ENCODE measurements at places on chromosomes 2 and 18.

DNA sequence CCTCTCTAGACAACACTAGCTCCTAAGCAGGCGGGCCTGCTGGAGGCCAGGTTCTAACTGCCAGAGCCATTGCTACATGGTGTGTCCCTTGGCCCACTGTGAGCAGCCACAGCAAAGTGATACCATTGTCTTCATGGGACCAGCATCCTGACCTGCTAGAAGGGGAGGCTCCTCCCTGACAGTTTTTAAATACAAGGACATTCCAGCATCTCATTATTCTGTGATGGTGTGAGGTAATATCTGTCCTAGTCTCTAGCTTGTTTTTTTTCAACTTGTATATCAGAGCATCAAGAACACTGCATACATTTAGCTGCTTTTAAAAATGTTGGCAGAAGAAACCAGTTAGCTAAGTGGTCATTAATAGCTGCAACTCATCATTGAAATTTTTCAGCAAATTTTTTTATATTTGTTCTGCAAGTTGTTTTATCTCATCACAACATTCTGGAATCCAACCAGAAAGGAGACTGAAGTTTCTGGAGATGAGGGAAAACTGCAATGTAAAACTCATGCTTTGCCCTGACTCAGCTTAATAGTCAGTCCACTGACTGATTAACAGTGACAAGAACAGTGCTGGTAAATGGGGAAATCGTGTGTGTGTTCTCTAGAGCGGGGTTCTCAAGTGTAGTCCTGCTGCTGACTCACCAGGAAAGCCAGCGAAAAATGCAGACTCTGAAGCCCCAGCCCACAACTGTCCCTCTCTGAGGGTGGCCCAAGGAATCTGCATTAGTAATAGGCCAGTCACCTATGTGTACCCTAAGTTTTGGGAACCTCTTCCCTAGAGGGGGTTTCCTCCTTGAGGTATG is 17.8 kb downstream of the MAPRE3 start:
- DNase-seq, result peak; percentile 52

DNA sequence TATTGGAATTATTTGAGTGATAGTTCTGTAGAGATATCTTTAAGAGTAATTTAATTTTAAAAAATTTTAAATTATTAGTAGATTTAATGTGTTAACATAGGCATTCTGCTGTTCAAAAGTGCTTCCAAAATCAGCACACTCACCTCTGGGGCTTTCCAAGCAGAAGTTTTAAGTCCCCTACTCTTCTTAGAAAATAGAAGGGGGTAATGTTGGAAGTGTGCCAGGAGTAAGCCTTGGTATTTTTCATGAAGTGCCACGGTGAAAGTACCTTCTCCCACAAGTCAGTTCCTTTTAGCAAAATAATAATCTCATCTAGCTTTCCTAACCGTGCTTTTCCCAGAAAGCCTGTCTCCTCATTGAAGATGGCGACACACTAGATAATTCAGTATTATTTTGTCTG is 3.9 kb upstream of the TNFRSF11A start:
- DNase-seq, result no peak

DNA sequence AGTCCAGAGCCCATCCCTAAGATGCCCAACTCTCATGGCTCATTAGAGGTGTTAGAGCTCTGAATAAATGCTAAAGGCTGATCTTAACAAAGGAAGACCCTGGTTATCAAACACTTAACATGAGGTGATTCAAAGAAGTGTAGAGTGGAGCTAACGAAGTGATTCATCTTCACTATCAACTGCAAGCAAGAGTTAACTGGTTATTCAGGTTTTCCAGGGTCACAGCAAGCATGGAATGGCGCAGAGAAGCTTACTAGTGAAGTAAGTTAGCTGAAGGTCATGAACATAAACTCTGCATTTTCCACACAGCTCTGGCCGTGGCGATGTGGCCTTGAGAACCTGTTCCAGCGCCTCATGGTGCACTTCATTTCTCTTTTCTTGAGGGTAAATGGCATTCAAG is 17.0 kb downstream of the RND3 start:
- DNase-seq, result no peak

DNA sequence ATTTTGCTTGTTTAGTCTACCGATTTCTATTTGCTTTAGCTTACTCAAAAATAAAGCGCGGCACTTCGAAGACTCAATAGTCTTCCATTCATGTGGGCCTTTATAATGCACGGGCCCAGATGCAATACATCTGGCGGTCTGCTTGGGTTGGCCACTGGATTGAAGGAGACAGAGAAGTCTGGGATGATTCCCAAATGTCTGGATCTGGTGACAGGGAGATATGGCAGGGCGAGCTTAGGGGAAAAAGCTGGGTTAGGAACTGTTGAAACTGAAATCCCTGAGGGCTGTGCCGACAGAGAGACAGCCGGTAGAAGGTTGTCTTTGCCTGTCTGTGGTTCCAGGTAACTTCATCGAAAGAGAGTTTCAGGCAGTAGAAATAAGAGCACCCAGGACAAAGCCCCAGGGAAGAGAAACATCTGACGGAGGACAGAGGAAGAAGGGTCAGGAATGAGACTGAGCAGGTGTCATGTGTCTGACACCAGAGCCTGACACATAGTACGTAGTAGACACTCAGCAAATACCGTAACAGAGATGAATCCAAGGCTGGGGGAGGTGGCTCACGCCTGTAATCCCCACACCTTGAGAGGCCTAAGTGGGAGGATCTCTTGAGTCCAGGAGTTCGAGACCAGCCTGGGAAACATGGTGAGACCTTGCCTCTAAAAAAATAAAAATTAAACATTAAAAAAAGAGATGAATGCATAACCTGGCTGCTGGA is 13.6 kb downstream of the CLUL1 start:
- no peak for DNase-seq
